IPS DF 6.9 (cell line): ENCODE measurements at places on chromosomes 4 and X.

GRCh38 chr4:112853662-112854256 is 195.7 kb upstream of the ANK2 start:
- DNase-seq, result no peak

DNA sequence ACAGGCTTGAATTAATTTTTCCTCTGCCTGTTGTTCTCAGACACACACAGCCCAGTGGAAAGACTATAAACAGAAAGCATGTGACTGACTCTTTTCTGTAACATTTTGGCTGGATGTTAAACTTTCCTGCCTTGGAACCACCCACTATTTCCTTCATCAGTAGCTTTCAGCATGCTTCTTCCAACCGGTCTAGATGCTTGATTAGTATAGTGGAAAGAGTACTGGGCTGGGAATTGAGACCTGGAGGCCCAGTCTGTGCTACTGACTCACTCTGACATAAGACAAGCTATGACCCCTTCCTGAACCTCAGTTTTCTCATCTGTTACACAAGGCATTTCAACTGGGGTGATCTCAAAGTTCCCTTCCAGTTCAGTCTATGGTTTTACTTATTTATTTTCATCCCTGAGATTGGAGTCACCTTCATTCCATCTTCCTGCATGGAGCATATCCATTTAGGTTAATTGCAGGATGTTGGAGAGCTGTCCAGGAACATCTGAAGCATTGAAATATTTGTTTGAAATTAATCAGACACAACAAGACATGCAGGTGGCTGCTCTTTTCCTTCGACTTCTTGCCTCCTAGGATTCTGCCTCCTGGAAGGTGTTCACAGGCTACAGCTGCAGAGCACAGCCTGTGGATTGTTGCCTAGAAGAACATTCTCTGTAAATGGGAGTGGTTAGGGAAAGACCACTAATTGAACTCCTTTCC is 173.4 kb downstream of the RTL9 start:
- no peak for DNase-seq

GRCh38 chrX:16124201-16124600 is 836 bp downstream of the GRPR start:
- DNase-seq, result no peak

- no peak for DNase-seq
Observed at GRCh38 chr4:141548791-141549190, 87.6 kb upstream of the IL15 start.

GRCh38 chr4:60500810-60501209 is 699.3 kb upstream of the ADGRL3 start:
- no peak for DNase-seq

DNA sequence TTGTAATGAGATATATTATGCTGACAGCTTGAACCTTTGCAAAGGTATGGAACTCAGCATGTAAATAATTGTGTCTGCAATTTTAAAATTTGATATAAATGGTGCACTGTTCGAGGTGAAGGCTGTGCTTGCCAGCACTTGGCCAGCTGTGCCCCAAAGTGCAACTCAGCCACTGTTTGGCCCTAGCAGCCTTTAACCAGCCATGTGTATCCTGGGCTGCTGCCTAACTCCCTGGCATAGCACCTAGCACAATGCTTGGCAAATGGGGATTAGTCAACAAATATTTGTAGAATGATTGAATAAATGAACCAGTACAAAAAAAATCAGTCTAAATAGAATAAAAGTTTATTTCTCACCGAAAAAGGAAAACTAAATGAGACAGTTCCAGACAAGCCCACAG is 83.8 kb upstream of the ZIC3 start:
- no peak for DNase-seq

DNA sequence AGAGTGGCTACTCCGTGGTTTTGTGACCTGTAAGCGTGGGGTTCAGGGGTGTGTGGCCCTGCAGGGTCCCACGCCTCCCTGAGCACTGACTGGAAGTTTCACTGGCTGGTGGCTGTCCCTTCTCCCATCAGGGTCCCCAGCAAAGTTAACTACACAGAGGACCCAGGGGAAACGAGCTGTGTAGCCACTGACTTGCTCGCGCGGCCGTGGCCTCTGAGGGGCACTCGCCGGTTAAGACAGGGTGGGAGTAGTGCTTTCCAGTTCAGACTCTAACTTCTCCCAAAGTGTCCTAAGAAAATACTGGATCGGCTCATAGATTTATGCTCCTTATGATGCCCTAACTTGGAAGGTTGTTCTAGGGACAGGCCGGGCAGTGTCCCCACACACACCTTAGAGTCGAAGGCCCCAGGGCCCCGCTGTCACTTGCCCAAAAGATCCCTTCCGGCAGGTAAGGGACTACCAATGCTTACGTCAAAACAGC is 28.2 kb downstream of the NELFA start:
- DNase-seq, result no peak

DNA sequence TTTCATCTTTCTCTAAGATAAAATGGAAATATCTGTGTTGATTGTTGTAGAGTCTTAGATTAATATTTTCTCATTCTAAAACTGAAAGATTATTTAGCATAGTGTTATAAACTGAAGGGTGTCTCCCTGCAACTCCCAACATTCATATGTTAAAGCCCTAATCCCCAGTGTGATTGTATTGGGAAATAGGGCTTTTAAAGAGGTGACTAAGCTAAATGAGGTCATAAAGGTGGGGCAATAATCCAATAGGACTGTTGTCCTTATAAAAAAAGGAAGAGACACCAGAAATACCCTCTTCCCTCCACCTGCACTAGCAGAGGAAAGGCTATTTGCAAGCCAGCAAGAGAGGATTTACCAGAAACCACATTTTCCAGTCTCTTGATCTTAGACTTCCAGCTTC is 1626.4 kb downstream of the C4orf33 start:
- DNase-seq, result no peak

- no peak for DNase-seq
Observed at GRCh38 chrX:20267931-20268701, 1.4 kb upstream of the RPS6KA3 start.

GRCh38 chr4:4994312-4995097 is 24.8 kb downstream of the CYTL1 start:
- DNase-seq, result no peak

GRCh38 chrX:9885150-9885549 is 82.0 kb upstream of the CLDN34 start:
- no peak for DNase-seq

DNA sequence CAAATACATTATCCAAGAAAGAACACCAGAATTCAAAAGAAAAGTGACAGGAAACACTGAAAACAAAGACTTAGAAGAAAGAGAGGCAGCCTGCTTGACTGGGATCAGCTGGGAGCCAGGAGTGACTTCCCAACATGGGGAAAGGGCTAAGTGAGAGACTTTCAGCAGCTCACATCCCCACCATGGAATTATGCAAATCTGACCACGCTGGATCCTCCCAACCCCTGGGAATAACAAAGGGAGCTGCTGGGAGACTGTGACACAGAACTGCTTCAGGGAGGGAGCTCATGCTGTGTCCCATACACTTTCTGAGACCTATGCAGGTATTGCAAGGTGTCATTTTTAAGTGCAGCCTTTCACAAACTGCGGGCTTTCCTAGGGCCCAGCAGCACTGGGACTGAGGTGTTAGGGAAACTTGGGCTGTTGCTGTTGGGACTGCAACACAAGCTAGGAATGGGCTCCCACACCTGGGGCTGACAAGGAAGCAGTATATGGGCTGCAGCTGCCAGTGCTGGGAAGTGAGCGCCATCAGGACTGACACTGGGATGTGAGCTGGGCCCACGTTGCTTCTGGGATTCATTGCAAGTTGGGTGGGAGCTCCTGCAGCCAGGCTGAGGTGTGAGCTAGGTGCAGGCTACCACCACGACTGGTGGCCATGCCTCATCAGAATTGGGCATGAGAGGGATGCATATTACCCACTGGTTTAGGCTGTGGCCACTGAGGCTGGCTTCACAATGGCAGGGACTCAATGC is 139.1 kb downstream of the KDR start:
- no peak for DNase-seq

DNA sequence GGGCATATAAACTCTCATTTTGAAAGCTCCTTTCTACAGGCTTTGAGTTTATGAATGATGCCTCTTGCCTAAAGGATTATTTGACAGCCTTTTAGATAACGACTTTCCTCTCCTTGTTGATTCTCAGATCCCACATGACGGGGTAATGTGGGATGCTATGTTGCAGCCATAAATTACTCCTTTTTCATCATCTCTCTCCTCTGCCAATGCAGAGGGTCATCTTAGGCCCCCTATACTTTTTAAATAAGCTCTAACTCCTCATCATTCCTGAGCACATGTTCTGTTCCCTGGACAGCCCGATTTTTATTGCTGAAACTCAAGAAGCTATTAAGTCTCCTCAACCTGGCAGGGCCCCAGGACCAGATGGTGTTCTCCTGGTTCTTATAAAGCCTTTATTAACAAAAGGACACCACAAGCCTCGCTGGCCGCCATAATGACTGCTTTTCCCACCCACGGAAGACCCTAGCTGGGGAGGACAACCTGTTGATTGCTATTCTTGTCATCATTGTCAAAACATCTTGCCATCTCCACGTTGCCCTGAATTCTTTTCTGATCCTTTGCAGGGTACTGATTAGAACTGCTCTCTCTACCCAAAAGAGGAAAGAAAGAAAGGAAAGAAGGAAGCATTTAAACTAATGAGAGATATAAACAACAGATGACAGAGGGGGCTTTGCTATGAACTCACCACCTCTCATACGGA is 150.7 kb downstream of the DHX15 start:
- no peak for DNase-seq

DNA sequence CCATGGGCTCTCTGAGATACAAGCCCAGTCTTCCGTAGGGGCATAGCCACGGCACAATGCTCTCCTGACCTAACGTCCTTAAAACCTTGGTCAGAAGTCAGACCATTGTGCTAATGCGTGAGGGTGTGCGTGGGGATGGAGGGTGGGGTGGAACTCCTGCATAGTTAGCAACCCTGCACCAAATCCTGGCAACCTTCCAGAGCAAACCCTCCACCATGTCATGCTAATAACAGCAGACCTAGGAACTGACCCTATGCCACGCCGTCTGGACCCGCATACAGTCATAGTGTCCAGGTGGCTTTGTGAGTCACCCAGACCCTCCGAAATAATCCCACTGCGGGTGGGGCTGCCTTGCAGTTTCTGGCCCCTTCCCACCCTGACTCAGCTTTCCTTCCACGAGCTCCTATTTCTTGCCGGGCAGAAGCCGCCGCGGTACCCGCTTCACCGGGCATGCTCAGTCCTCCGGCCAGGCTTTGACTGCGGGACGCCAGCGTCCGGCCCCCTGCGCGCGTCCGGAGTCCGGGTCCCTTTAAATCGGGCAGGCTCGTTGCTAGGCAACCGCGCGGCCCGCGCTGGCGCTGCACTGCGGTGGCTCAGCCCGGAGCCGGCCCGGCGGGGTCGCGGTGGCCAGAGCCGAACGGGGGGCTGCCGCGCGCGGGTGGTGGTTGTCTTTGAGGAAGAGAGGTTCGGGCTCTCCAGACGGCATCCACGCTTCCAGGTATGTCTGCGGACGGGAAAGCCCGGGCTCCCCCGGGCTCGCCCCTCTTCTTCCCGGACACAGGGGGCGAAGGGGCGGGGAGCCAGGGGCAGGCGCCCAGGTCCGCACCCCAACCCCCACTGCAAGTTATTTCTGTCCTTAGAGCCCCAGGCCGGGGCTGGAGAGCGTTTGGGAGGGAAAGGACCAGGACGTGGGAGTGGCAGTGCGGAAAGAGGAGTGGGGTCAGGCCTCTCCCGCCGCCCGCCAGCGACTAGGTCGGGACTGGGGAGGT is at the start of gene CCDC160:
TSS of gene CCDC160 (plus strand) at position 557 of the 989 bp plus-strand sequence. CDS start 7,619 bp downstream, outside the sequence.
- no peak for DNase-seq

DNA sequence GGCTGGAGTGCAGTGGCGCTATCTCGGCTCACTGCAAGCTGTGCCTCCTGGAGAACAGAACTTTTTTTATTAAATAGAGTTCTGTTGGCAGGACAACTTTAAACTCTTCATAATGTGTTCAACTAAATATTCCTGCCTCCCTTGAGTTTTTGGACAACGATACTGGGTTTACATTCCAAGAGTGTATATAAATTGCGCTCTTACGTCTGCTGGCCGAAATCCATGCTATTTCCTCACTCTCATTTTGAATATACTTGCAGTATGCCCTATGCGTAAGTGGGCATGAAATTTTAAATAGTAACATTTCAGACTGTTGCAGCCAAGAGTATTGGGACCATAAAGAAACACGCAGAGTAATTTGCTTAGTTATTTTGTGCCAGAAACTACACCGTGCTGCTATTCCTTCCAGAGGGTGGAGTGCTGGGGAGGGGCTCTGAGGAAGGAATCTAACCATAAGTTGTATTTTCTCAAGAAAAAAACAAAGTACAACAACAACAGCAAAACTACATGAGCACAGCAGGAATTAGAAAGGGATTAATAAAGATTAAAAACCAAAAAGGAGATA is 480.0 kb downstream of the NLGN4X start:
- no peak for DNase-seq

- DNase-seq, result no peak
Observed at GRCh38 chrX:70346418-70347070, 56.6 kb downstream of the KIF4A start.

DNA sequence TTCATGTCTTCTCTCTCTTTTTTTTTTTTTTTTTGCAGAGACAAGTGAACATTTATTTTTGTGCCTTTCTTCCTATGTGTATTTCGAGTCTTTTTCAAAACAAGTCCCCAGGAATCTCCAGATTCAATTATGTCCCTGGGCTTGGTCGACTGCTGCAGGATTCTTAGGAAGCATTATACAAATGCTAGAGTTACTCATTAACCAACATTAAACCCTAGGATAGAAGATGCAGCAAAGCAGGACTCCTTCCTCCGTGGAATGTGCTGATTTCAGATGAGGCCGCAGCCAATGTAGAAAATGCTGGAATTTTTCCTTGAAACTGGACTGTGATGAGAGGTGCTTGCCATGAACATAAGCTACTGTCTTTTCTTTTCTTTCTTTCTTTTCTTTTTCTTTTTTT is 3.4 kb downstream of the ZNF81 start:
- DNase-seq, result no peak

DNA sequence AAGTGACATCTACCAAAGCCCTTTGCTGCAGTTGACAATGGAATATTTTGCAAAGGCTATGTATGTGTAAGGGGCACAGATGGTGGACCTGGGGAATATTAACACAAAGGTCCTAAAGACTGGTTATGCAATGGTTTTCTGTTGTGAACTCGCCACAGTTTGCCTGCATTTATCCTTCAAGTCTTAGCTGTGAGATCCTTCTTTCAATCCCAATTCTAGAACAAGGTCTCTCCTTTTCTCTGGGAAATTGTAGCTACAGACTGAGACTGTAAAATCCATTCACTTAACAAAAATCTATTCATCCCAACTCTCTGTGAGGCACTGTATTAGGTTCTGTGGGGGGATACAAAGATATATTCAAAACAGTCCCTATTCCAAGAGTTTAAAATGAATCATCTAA is 250.4 kb downstream of the GPM6A start:
- no peak for DNase-seq

- no peak for DNase-seq
Observed at GRCh38 chr4:153281476-153281875, 63.0 kb upstream of the MND1 start.

- DNase-seq, result no peak
Observed at GRCh38 chr4:26467724-26468123, 22.6 kb downstream of the CCKAR start.

GRCh38 chr4:84159762-84160161 is 339.3 kb downstream of the NKX6-1 start:
- DNase-seq, result peak; percentile 20

- no peak for DNase-seq
Observed at GRCh38 chrX:82163701-82164100, 961.8 kb downstream of the SH3BGRL start.

- DNase-seq, result no peak
Observed at GRCh38 chr4:152382057-152382785, 153.7 kb downstream of the FBXW7 start.

- no peak for DNase-seq
Observed at GRCh38 chr4:114474188-114474800, 124.3 kb upstream of the UGT8 start.
